ENCODE measurements at places on chromosomes 12 and 14. TPM values are rescaled to one million over a fixed set of nuclear protein-coding genes. Genes with fewer than 3 reads are reported as not detected.

Gene CCDC175
- polyA plus RNA-seq: not detected

Gene CCT2
- 102 TPM for polyA plus RNA-seq

Gene CYP27B1
- polyA plus RNA-seq: 2.5 TPM

Gene PSME2
- 752 TPM for polyA plus RNA-seq

Gene CAPS2
- polyA plus RNA-seq: 5.9 TPM

Gene CLEC14A
- 4.0 TPM for polyA plus RNA-seq

Gene CDK17
- polyA plus RNA-seq: 13.9 TPM

Gene TCL1B
- not detected for polyA plus RNA-seq

Gene TSPAN31
- polyA plus RNA-seq: 45.1 TPM

Gene CPNE8
- 10.5 TPM for polyA plus RNA-seq

Gene FOXN4
- not detected for polyA plus RNA-seq

Gene B3GNT4
- 0.74 TPM for polyA plus RNA-seq

Gene FAM186B
- polyA plus RNA-seq: 1.3 TPM

Gene KRT72
- not detected for polyA plus RNA-seq

Data from adrenal gland (tissue), 19 donors.